ENCODE measurements at places on chromosomes 1 and 21.

- DNase-seq, result no peak
Measured at GRCh38 chr1:99551812-99552614, 93.9 kb upstream of the PALMD start.

GRCh38 chr1:162649583-162649982, 17.3 kb downstream of the DDR2 start:
- DNase-seq, result no peak

DNA sequence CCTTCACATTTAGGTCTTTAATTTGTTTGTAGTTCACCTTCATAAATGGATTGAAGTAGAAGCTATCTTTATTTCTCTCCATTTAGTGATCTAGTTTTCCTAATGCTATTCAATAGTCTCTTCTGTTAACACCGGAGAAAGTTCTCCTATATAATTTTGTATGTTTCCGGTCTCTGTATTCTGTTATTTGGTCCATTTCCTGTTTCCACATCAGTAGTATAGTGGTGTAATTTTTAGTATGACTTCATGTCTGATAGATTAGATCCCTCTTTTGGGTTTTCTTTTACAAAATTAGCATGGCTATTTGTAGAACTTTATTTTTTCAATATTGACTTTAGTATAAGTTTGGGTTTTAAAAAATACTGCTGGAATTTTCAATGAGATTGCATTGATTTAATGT, 41.6 kb upstream of the PKP1 start:
- DNase-seq, result no peak

GRCh38 chr1:12501661-12502060, 116.3 kb downstream of the DHRS3 start:
- DNase-seq, result no peak

- peak; percentile 99 for DNase-seq
Measured at GRCh38 chr1:205965036-205965884, 22.0 kb upstream of the SLC26A9 start.

DNA sequence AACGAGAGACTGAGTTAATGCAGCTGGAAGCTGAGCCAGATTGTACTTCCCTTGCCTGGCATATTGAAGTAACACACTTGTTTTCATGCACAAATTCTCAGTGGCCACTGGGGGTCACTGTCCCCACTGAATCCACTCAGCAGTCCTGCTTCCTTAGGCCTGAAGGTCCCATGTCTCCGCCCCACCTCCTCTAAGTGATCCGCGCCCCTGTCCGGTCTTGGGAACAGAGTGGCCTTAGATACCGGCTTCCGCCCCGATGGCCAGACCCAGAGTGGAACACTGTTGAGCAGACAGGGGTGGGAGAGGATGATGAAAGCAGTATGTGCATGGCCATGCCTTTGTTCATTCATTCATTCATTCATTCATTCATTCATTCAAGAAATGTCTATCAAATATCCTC, 34.8 kb downstream of the CHAF1B start:
- peak; percentile 78 for DNase-seq

DNA sequence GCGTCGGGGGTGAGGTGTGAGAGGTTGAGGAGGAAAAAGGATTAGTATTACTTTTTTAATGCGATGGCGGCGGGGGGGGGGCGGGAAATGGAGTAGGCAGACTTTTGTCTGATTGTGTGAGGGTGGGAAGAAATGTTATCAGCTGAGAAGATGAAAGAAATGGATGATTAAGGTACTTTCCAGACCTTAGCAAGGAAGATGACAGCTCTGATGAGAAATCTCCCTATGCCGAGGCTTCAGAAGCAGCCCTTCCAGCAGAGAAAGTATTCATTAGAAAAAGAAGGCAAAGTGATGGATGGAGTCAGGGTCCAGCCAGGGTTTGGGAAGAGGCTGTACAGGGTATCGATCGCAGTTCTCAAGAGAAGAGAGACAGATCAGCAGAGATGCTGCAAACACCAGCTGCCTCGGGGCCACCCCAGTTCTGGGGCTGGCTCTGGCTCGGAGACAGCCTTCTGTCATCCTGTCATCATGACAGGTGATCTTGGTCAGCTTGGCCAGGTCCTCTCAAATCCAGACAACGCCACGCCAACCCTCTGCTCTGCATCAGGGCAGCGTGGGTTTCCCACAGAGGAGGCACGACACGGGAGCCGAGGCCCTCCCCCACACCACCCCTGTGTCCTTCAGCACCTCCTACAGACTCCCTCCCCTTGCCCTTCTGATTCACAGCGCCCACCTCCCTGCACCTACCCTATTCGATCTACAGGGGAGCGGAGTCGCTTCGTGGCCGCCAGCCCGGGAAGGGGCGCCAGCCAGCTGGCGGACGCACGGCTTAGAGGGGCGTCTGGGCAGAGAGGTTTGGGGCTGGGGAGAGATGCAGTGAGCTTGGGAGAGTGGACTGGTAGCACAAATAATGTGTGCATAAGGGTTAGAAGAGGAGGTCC, 674 bp upstream of the ATXN7L2 start:
- DNase-seq, result peak; percentile 93

- no peak for DNase-seq
Measured at GRCh38 chr21:15842565-15842880, 112.7 kb downstream of the USP25 start.

DNA sequence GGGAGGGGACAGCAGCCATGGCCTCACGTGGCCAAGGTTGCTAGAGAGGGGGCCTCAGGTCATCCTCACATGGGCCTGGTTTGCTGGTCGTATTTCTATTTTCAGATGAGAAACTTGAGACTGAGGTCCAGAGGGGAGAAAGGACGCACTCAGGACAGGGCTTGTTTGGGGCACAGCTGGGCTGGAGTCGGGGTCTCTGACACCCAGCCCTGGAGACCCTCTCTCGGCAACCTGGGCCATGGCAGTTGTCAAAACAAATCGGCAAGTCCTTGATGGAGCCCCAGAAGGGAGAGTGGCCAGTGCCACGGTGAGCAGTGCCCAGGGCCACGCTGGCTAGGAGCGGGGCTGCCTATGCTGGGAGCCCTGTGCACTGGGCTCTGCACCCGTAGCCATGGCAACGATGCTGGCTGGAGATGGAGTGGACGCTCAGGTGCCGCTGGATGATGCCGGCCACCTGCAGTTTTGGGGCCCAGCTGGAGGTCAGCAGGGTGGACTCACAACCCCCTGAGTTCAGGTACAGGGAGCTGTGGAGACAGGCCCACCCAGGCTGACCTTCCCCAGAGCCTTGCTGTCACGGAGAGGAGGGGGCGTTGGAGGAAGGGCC, 11.1 kb downstream of the LRRC3 start:
- DNase-seq, result no peak

- DNase-seq, result no peak
Measured at GRCh38 chr1:147619741-147620140, 50.6 kb downstream of the ACP6 start.

- DNase-seq, result no peak
Measured at GRCh38 chr1:162179121-162179520, 109.6 kb downstream of the NOS1AP start.

DNA sequence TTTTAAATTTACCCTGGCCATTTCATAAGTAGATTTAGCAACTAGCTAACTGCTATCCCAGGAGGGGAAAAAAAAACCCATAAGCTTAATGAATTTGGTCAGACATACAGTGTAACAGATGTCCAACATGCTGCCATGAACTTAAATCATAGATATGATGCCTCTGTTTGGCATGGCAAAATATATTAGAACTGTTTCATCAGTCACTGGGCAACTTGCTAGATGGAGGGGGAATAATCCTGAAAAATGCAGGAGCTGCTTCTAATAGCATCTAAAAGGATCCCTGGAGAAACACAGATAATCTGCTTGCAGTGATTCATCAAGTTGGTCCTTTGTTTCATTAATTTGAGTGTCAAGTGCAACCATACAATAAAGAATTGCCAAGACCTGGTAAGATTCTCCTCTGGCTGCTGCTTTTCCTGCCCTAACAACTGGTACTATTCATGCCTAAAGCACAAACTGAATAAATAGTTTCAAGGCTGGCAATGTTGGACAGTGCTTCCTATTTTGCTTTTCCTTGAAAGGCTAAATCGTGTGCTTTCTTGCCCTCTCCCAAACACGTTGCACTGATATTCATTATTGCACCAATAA, 1.5 kb upstream of the ST6GALNAC5 start:
- no peak for DNase-seq

DNA sequence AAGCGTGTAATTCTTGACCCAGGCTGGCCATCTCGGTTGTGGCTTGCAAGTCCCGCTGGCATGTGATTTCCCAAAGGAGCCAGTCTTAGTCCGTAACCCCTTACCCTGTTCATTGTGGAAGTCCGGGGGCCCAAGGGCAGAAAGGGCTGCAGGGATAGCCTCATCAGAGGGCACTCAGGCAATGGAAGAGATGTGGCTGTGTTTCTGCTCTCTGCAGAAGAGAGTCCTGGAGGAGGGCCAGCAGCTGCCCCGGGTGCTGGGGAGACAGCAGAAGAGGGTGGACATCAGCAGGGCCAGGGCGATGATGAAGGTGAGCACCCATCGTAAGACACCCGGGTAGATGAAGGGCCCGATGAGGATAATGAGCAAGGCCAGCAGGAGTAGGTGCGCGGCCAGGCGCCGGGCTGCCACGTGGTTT, 830 bp downstream of the RNF186 start:
- DNase-seq, result peak; percentile 25

- DNase-seq, result peak; percentile 71
Measured at GRCh38 chr1:17117451-17118265, 1.6 kb downstream of the PADI2 start.

- no peak for DNase-seq
Measured at GRCh38 chr1:242432491-242433095, 91.9 kb downstream of the PLD5 start.

DNA sequence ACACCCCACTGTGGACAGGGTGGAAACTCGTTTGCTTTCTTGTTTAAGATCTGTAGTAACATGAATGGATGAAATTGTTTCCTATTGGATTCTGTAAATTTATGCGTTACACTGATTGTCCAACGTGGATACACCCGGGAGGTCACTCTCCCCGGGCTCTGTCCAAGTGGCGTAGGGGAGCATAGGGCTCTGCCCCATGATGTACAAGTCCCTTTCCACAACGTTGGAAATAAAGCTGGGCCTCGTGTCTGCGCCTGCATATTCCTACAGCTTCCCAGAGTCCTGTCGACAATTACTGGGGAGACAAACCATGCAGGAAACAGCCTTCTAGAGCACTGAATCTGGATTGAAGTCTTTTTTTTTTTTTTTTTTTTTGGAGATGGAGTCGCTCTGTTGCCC, 1.4 kb downstream of the RCC1 start:
- no peak for DNase-seq

DNA sequence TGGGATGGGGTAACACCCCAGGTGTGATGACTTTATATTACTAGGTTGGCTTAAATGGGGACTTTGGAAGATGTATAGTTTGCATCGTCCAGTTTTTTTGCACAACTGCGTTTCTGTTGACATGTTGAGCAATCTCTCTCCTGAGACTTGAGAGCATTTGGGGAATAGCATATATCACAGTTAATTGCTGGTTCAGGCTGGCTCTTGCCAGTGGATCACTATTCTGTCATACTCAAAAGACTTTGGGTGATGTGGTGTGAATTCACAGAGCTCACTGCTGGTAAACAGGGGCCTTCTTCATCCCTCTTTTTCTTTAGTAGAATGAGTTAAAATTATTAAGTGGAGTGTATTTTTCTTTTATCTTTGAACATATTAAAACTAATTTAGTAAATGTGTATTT, 44.3 kb downstream of the LHX9 start:
- DNase-seq, result no peak

All from NCI-H1092 treated with DMSO at 0.1 percent for 48 hours (cell line).